ENCODE measurements at places on chromosomes 6 and 20.

GRCh38 chr6:136137008-136137692 lies 113.0 kb downstream of the MTFR2 start:
- H3K27ac ChIP-seq: no peak overlapping the region
- H3K27me3 ChIP-seq: peaks cover 5% of the 10 kb centered on the region
- DNase-seq: no peak

DNA sequence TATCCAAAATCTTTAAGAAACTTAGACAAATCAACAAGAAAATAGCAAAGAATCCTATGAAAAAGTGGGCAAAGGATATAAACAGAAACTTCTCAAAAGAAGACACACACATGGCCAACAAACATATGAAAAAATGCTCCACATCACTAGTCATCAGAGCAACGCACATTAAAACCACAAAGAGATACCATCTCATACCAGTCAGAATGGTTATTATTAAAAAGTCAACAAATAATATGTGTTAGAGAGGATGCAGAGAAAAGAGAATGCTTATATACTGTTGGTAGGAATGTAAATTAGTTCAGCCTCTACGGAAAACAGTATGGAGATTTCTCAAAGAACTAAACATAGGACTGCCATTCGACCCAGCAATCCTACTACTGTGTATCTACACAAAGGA lies 212.0 kb upstream of the DTNBP1 start:
- H3K4me1 ChIP-seq: peaks cover 6% of the 10 kb centered on the region
- no peaks in the 10 kb centered on the region for H3K36me3 ChIP-seq
- no peak for DNase-seq
- H3K27me3 ChIP-seq: peaks cover 9% of the 10 kb centered on the region

DNA sequence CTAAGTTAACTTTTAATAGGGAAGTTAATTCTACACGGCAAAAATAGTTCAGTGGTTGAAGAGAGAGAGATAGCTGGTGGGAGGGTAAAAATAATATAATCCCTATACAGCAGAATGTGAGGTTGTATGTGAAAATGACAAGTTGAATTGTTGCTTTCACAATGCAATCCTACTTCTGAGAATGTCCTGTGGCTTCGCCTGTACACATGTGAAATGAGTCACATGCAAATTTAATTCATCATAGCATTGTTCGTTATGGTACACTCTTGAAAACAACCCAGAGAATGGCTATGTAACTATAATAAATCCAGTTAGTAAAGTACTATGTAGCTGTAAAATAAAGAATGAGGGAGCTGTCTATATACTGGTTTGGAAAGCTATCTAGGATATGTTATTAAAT lies 46.0 kb upstream of the HINT3 start:
- no peak overlapping the region for H3K4me3 ChIP-seq
- H3K27me3 ChIP-seq: no peaks in the 10 kb centered on the region
- peaks cover 22% of the 10 kb centered on the region for H3K36me3 ChIP-seq
- H3K27ac ChIP-seq: no peak overlapping the region
- DNase-seq: no peak

DNA sequence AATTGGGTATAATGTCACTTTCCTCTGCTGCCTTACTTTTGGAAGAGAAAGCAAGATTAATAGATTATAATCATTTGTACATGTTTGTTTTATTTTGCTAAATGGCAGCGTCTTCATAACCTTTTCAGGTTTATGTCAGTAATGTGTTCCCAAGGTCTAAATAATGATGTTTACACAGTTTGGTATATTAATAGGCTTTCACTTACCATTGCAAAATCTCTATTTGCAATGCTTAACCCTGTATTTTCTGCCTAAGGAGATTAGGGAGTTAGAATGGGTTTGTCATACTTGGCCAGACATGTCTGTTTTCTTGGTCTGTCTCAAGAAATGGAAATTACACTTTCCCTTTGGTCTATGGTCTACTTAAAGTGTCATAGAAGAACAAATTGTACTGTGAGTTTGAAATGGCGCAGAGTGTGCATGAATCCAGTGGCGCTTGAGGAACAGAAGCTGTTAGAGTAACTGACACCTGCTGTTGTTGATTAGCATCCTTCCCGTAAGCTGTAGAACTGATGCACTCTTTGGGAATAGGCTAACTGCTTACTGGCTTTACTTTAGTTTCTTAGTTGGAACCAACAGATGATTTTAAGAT lies 261.1 kb downstream of the SAMD5 start:
- H3K27ac ChIP-seq: peak overlapping the region; percentile 14
- no peaks in the 10 kb centered on the region for H3K27me3 ChIP-seq
- no peak for DNase-seq
- H3K36me3 ChIP-seq: no peaks in the 10 kb centered on the region
- H3K4me3 ChIP-seq: no peak overlapping the region

GRCh38 chr6:69042297-69042696 lies 407.2 kb downstream of the ADGRB3 start:
- no peaks in the 10 kb centered on the region for H3K27me3 ChIP-seq
- DNase-seq: no peak
- H3K4me1 ChIP-seq: no peaks in the 10 kb centered on the region

DNA sequence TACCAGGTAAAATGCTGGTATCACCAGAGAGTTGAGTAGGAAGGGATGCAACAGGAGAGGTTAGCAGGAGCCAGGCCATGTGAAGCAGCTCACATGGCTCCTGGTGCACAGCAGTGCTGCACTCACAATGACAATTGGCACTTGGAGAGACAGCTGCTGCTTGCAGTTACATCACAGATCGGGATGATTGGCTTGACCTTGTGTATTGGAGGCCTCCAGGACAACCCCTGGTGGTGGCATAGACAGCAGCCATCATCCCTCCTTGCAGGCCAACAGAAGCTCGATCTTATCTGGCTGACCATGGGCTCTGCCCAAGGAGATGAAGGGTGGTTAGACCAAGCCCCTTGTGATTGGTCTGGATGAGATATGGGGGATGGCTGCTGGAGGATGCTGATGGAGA lies 73.0 kb downstream of the EYA2 start:
- no peak overlapping the region for H3K4me3 ChIP-seq
- peaks cover 7% of the 10 kb centered on the region for H3K4me1 ChIP-seq
- DNase-seq: no peak
- H3K27me3 ChIP-seq: peaks cover 58% of the 10 kb centered on the region

DNA sequence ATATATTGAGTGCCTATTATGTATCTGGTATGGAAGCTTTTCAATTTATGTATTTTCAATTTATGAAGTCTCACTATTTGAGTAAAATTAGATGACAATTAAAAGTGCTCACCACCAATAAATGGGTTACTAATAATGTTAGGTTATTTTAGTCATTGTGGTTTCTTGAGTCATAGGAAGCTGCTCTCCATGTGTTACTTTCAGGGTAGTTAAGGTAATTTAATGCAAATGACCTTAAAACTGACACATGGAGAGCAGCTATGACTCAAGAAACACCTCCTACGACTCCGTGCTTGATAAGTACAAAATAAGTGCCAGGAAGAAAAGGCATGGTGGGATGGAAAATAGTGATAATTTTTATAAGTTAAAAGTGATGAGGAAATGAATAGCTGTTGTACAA lies 16.5 kb upstream of the TINAG start:
- no peaks in the 10 kb centered on the region for H3K27me3 ChIP-seq
- H3K4me1 ChIP-seq: no peaks in the 10 kb centered on the region
- DNase-seq: no peak
- no peak overlapping the region for H3K27ac ChIP-seq
- no peaks in the 10 kb centered on the region for H3K36me3 ChIP-seq
- H3K4me3 ChIP-seq: no peak overlapping the region

DNA sequence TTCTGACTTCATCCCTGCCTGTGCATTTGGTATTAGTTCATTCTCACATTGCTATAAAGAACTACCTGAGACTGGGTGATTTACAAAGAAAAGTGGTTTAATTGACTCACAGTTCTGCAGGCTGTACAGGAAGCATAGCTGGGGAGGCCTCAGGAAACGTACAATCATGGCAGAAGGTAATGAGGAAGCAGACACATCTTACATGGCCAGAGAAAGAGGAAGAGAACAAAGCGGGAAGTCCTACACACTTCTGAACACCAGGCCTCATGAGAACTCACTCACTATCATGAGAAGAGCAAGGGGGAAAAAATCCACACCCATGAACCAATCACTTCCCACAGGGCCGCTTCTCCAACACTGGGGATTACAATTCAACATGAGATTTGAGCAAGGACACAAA lies 303.9 kb downstream of the CBLN4 start:
- H3K4me3 ChIP-seq: no peak overlapping the region
- H3K4me1 ChIP-seq: no peaks in the 10 kb centered on the region
- no peaks in the 10 kb centered on the region for H3K27me3 ChIP-seq
- no peaks in the 10 kb centered on the region for H3K36me3 ChIP-seq
- DNase-seq: no peak

- no peak overlapping the region for H3K27ac ChIP-seq
- H3K27me3 ChIP-seq: no peaks in the 10 kb centered on the region
- DNase-seq: no peak
- H3K36me3 ChIP-seq: no peaks in the 10 kb centered on the region
- no peaks in the 10 kb centered on the region for H3K4me1 ChIP-seq
Measured at GRCh38 chr6:23890543-23891227, 235.3 kb upstream of the NRSN1 start.

DNA sequence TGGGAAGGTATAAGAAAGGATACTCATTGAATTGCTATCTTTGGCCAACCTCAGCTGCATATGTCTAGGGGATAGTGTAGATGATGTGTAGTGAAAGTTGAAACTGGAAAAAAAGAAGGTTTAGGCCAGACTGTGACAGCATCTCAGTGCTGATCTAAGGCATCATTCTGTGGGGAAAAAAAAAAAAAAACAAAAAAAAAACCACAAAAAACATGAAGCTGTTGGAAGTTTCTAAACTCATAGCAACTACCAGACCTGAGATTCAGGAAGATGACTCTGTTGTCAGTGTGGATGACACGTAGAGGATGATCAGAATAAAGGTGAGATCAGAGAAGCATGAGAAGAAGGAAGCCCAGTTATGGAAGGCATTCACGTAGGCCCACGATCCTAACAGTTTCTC lies 100.8 kb upstream of the CNKSR3 start:
- H3K27me3 ChIP-seq: peaks cover 6% of the 10 kb centered on the region
- H3K4me1 ChIP-seq: peaks cover 7% of the 10 kb centered on the region
- H3K4me3 ChIP-seq: no peak overlapping the region

GRCh38 chr6:33944686-33945411 lies 141.0 kb upstream of the MLN start:
- no peaks in the 10 kb centered on the region for H3K36me3 ChIP-seq
- H3K4me1 ChIP-seq: no peaks in the 10 kb centered on the region
- H3K27me3 ChIP-seq: peaks cover 52% of the 10 kb centered on the region
- no peak for DNase-seq
- no peak overlapping the region for H3K27ac ChIP-seq

GRCh38 chr6:34018026-34018425 lies 127.9 kb downstream of the GRM4 start:
- no peak overlapping the region for H3K4me3 ChIP-seq
- no peaks in the 10 kb centered on the region for H3K4me1 ChIP-seq
- H3K27me3 ChIP-seq: peaks cover 14% of the 10 kb centered on the region
- H3K36me3 ChIP-seq: no peaks in the 10 kb centered on the region

GRCh38 chr6:4970739-4971395 lies 33.0 kb downstream of the RPP40 start:
- H3K36me3 ChIP-seq: no peaks in the 10 kb centered on the region
- H3K27me3 ChIP-seq: peaks cover 12% of the 10 kb centered on the region

GRCh38 chr6:168968228-168968627 lies 285.4 kb downstream of the THBS2 start:
- no peaks in the 10 kb centered on the region for H3K27me3 ChIP-seq
- H3K36me3 ChIP-seq: no peaks in the 10 kb centered on the region
- no peaks in the 10 kb centered on the region for H3K4me1 ChIP-seq

DNA sequence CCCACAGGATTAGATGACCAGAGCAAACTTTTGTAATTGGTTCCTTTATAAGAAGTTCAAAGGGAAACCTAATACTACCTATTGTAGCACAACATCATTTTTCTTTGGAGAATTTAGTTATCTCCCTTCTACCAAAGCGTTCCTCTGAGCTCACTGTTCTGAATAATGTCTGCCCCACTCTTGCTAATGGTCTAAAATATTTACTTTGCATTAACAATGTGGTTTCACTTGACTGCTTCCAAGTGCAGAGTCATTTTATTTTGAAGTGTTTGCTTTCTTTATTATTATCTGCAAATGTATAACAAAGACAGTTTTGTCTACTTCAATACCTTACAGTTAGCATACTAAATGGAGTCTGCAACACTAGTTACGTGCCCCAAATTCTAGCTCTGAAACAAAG lies 15.0 kb downstream of the TRAPPC3L start:
- no peaks in the 10 kb centered on the region for H3K4me1 ChIP-seq
- H3K4me3 ChIP-seq: no peak overlapping the region
- no peaks in the 10 kb centered on the region for H3K36me3 ChIP-seq
- no peak for DNase-seq
- no peak overlapping the region for H3K27ac ChIP-seq

GRCh38 chr6:112909781-112910180 lies 562.7 kb downstream of the RFPL4B start:
- H3K36me3 ChIP-seq: no peaks in the 10 kb centered on the region
- H3K4me1 ChIP-seq: no peaks in the 10 kb centered on the region
- H3K27me3 ChIP-seq: no peaks in the 10 kb centered on the region
- no peak overlapping the region for H3K27ac ChIP-seq
- H3K4me3 ChIP-seq: no peak overlapping the region

GRCh38 chr6:141169419-141169818 lies 963.3 kb upstream of the GJE1 start:
- no peaks in the 10 kb centered on the region for H3K4me1 ChIP-seq
- DNase-seq: no peak
- no peak overlapping the region for H3K4me3 ChIP-seq
- no peaks in the 10 kb centered on the region for H3K27me3 ChIP-seq

DNA sequence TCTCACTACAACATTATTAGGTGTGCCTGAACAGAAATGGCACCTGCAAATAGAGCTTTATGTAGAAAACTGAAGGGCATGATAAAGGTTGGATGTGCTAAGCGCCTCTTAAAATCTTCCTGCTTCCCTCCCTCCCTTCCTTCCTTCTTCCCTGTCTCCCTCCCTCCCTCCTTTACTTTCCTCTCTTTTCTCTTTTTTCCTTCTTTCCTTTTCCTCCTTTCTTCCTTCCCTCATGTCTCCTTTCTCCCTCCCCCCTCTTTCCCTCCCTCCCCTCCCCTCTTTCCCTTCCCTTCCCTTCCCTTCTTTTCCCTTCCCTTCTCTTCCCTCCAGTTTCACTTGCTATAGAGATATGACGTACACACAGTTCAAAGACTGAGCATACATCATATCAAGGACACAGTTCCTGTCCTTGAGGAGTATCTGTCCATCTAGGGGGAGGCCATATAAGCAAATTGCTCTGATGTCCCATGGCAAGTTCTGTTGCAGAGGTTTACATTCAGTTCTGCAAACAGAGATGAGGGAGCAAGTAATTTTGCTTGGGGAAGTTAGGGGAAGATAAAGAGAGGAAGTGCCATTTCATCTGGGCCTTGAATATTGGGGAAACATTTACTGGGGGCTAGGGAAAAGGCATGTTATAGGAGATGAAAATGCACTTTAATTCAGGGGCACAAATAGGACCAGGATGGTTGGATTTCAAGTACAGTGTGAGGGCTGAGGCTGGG lies 79.0 kb upstream of the EEF1E1 start:
- no peak overlapping the region for H3K4me3 ChIP-seq
- peaks cover 3% of the 10 kb centered on the region for H3K27me3 ChIP-seq
- no peaks in the 10 kb centered on the region for H3K36me3 ChIP-seq
- no peak overlapping the region for H3K27ac ChIP-seq

GRCh38 chr6:46734867-46735719 lies at the start of gene PLA2G7:
TSS of gene PLA2G7 (minus strand) at chr6:46735375. CDS start at chr6:46722891, 12,484 bp downstream.
- no peaks in the 10 kb centered on the region for H3K36me3 ChIP-seq
- no peaks in the 10 kb centered on the region for H3K4me1 ChIP-seq
- H3K27me3 ChIP-seq: peaks cover 56% of the 10 kb centered on the region
- H3K27ac ChIP-seq: no peak within 1 kb of the TSS
- no peak within 1 kb of the TSS for H3K4me3 ChIP-seq
- no peak for DNase-seq
